ENCODE measurements at places on chromosomes 1 and 21.

DNA sequence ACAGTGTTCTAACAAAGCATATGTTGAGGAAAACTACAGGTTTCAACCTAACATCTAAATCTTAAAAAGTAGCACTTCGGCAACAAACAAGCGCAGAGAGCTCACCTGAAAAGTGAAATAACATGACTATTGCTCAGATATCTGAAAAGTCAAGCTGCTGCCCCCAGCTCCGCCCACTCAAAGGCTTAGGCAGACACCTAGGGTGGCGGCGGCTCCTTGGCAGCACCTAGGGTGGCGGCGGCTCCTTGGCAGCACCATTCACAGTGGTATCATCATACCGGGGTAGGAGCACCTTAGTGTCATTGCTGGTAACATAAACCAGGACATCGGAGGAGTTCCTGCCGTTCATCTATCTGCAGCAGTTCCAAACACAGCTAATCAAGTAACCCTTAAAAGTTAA, 4.2 kb upstream of the S100A12 start:
- DNase-seq, result no peak

DNA sequence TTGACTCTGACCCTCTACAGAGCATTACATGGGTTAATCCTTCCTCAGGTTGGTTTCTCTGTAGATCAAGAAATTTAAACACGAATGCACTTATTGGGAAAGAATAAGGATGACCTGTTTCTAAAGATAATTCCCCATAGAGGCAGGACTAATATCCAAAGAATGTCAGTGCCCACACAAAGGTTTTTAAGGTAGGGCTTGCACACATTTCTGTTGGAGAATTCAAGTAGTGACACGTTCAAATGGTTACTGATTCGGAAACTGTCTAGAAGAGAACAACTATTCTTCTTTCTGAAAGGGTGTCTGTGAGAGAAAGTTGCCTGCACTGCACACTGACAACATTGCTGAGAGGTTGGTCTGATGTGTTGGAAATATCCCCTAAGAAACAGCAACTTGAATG, 167.3 kb downstream of the ZNF326 start:
- DNase-seq, result no peak

- no peak for DNase-seq
Observed at GRCh38 chr1:246267896-246268295, 239.2 kb downstream of the SMYD3 start.

DNA sequence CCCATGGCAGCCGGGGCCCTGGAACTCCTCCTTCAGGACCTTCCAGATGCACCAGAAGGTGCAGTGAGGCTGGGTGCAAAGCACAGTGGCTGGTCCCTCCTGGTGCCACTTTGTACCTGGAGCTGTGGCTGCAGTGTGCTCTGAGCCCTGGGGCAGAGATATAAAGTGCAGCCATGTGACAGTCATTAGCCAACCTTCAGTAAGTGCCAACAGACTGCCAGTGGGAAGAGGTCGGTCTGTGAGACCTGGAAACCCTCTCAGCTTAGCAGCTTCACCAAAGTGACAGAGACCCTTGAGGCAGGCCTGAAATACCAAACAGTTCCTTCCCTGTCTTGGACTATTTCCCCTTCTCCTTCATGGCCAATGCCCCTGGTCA, 26.7 kb upstream of the NGF start:
- no peak for DNase-seq

- no peak for DNase-seq
Observed at GRCh38 chr1:188249811-188250210, 1421.1 kb downstream of the PLA2G4A start.

DNA sequence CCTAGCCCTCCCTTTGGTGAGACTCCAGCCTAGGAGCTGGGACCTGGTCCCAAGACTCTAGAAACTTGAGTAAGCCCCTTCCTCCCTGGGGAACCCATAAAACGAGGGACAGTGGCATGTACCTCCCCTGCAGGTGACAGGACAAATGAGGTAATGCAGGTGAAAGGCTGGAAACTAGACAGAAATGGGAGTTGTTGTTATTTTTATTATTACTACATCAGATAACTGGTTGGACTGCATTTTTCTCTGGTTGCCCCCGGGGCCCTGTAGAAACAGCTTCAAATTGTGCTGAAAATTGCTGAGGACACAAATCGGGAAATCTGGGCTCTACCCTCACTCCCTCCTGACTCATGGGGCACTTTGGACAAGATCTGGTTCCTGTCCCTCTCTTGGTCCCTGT, 132.3 kb upstream of the WNT4 start:
- DNase-seq, result no peak
